ENCODE measurements at places on chromosomes 4 and X.

DNA sequence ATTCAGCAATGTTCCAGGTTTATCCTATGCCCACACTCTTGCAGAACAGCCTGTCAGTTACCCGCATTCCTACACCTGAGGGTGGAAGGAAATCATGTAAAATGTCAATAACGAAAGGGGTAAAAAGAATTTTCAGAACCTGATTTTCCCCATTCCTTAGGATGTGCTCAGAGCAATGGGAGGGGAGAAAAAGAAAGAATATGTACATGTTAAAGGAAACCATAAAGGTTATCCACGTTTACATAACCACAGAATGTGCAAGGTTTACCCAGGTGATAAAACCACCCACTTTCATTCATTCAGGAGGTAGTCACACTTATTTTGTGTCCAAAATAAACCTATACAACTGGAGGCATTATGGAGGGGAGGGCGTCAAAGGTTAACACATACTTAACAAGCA is 335.5 kb downstream of the ZNF674 start:
- no peak for DNase-seq

GRCh38 chrX:24175276-24175675 is 25.7 kb downstream of the ZFX start:
- DNase-seq, result no peak

- DNase-seq, result no peak
These were observed 92.0 kb downstream of the CHRNA9 start for GRCh38 chr4:40427128-40427527.

- DNase-seq, result no peak
These were observed 201.6 kb downstream of the TEX13A start for GRCh38 chrX:105018865-105019264.

DNA sequence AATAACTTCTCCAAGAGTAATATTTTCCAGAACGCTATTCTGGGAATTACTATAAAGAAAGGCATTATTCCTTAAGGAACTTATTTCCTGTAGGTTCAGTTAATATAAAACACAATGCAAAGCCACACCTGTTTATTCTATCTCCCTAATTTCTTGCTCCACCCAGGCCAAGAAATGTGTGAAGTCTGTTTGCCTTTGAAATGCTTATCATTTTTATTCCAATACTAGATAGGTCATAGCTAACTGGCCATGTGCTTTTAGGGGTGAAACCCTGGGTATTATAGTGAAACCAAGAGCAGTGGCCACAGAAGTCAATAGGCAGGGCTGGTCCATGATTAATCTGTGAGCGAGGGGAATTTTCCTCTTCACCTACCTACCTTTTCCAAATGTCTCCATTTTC is 14.8 kb downstream of the CXCL3 start:
- DNase-seq, result no peak

DNA sequence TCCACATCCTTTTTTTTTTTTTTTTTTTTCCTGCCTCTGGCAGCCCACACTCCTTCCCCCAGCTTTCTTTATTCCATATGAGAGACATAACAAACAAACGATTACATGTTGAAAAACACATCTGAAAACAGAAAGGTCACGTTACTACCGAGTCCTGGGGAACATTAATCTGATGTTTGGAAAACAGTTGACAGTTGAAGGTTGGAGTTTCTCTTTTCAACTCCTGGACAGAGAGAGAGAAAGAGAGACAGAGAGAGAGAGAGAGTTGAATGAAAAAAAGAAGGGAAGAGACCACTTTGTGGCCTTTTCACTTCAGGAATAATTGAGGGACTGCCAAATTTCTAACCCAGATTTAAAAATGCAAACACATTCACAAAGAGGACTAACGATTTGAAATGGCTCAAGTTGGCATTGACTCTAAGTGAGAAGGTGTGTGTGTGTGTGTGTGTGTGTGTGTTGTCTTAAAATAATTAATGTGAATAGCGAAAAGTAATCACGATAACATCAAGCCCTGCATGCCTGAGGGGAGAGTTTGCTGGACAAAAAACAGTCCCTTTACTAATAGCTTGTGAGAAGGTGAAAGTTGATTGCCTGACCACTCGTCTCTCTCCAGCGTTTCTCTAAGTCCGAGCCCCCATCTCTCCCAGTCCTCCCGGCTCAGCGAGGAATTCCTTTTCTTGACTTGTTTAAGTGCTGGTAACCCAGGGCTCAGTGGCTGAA is 67.3 kb downstream of the FBXO8 start:
- DNase-seq, result no peak

DNA sequence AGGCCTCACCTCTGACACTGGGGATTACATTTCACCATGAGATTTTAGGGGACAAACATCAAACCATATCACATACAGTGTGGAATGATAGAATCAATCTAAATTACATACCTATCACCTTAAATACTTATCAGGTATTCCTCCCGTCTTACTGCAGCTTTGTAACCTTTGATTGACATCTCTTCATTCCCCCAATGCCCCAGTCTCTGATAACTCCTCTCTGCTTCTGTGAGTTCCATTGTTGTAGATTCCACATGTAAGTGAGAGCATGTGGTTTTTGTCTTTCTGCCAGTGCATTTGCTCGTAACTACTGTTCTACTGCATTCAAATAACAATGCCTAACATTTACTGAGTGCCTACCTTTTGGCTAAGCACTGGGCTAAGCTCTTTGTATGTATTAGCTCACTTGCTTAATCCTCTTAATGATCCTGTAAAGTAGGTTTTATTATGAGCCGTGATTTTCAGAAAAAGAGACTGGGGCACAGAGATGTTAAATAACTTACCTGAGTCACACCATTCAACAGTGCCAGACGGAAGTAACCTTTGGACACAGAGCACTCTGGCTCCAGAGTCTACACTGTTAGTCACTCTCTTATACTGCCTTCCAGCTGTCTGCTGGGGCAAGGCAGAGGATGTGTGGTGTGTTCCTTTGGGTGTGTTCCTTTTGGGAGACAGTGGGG is 63.7 kb upstream of the ESX1 start:
- no peak for DNase-seq

DNA sequence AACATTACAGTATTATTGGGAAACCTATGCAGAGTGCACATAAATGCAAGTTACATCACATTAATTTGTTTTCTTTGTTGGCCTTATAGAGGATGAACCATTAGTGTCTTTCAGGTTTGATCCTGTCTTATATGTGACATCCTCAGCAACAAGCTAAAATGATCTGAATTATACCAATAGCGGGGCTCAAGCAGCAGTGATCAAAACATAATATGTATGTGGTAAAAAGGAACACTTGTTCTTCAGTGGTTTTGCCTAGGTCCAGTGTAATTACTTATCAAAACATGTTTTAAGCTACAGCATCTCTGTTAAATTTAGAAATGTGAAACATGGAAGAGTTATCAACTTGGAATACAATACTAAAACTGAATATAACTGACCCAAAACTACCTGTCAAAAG is 9.1 kb downstream of the TAF9B start:
- DNase-seq, result no peak

DNA sequence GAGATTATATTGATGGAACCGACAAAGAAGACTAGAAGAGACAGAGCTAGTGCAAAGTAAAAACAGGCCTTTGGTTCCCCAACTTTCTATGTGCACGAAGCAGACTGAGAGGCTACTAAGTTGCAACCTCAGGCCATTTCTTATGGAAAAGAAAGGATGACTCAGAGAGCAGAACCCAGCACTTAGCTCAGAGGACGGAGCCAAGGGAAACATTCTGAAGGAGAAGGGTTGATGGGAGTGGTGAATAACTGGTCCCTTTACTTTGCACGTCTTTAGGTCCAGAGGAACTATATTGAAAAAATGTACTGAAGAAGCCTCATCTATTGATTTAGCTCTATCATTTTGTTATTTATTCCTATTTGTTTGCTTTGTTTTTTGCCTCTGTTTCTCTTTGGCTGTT is 182.1 kb downstream of the CPE start:
- no peak for DNase-seq

DNA sequence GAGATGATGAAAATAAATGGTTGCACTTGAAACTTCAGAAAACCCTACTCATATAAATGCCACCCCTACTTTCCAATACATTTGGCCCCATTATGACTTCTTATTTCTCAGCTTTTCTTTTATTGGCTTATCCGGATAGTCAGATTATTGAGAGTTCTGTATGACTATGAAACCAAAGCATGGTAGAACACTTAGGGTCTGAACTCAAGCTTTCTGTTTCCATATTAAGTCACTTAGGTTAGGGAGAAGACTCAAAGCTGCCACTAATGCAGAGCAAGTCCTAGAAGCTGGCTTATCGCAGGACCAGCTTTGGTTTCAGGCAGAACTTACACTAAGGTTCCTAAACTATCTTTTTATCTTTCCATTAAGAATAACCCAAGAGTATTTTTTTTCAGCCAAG is 229.9 kb upstream of the CPEB2 start:
- no peak for DNase-seq

GRCh38 chrX:102883491-102883890 is 53.6 kb upstream of the RAB40AL start:
- DNase-seq, result no peak

- no peak for DNase-seq
These were observed 231.9 kb downstream of the STPG2 start for GRCh38 chr4:97911236-97911906.

DNA sequence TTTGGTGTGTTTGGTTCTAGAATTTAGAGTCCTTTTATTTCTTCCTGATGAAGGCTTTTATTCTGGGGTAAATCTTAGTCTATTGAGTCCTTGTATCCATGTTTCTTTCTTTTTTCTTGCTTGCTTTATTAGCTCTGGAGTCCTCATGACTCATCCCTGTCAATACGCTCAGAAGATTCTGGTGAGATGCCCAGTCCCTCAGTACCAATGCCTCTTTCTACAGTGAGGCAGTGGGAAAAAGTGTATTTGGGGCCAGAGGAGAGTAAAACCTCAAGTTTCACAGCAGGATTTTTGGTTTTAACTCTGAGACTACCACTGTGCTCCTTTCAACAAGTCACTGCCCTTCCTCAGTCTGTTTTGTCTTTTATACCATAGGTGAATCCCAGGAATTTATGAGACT is 368.0 kb downstream of the GBA3 start:
- no peak for DNase-seq

GRCh38 chr4:121154103-121154515 is 10.0 kb downstream of the TNIP3 start:
- no peak for DNase-seq

DNA sequence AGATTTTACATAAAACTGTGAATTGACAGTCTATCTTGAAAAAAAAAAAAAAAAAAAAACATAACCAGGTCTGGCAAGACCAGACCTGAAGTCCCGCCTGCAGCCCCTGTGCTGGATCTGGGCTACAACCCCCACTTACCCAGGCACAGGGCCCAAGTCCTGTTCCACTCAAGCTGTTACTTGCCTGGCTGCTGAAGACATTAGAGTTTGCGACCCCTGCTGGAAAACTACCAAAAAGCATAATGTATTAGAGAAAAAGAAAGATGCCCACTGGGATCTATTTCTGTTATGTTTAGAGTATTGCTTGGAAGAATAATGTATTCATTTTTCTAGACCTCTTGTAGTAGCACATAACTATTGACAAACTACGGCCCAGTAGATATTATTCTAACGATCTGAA is 4.7 kb downstream of the HS3ST1 start:
- no peak for DNase-seq

GRCh38 chrX:3345281-3346191 is 916 bp downstream of the MXRA5 start:
- no peak for DNase-seq

- DNase-seq, result no peak
These were observed 26.0 kb upstream of the BMP2K start for GRCh38 chr4:78749972-78750727.

- DNase-seq, result no peak
These were observed 53.9 kb upstream of the C4orf50 start for GRCh38 chr4:6071959-6072720.

GRCh38 chr4:47531241-47531953 is 46.3 kb downstream of the ATP10D start:
- no peak for DNase-seq

- DNase-seq, result no peak
These were observed 37.8 kb downstream of the LEF1 start for GRCh38 chr4:108130955-108131354.

GRCh38 chr4:25161593-25161950 is 1.3 kb upstream of the SEPSECS start:
- no peak for DNase-seq

- no peak for DNase-seq
These were observed 1236.5 kb upstream of the TENM3 start for GRCh38 chr4:181006499-181007260.

GRCh38 chrX:135099493-135099783 is 20.9 kb downstream of the ETDB start:
- no peak for DNase-seq

- no peak for DNase-seq
These were observed 51.6 kb downstream of the RS1 start for GRCh38 chrX:18620349-18620748.

Data from NCI-H1048 (cell line).